Stimulated activated CD8-positive, alpha-beta memory T cell treated with anti-CD3 and anti-CD28 coated beads, Interleukin-7, amount 100 ng/mL, for 48 hours (primary cell): ENCODE measurements at places on chromosomes 3 and 15.
A peak's percentile ranks its signal among the peaks of the same experiment; 100 is the strongest.

- no peak for DNase-seq
Measured at GRCh38 chr15:95559875-95560394, 770.6 kb upstream of the NR2F2 start.

DNA sequence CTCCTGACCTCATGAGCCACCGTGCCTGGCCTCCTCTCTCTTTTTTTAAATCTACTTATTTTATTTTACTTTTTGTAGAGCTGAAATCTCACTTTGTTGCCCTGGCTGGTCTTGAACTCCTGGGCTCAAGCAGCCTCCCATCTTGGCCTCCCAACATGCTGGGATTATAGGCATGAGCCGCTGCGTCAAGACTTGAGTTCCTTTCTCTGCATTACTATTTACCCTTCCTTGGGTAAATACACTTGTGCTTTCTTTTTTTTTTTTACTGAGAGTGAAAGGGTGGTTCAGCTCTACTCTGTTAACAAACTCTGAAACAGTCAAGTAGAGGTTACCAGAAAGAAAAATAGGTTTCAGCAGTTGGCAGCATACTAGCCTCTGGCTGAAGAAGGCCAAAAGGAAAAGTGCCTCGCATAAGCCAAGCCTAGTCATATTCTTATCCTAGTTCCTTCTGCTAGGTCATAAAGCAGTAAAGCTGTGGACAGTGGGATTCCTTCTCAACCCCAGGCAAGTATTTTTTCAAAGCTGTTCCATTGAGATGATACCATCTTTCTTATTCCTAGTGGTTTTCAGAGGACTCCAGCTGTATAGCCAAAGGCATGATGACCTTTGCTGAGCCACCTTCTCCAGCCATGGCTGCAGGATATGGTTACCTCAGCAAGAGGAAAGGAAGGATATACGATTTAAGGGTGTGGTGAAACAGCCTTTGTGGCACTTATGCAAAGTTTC lies 135.1 kb downstream of the RBPMS2 start:
- no peak for DNase-seq

DNA sequence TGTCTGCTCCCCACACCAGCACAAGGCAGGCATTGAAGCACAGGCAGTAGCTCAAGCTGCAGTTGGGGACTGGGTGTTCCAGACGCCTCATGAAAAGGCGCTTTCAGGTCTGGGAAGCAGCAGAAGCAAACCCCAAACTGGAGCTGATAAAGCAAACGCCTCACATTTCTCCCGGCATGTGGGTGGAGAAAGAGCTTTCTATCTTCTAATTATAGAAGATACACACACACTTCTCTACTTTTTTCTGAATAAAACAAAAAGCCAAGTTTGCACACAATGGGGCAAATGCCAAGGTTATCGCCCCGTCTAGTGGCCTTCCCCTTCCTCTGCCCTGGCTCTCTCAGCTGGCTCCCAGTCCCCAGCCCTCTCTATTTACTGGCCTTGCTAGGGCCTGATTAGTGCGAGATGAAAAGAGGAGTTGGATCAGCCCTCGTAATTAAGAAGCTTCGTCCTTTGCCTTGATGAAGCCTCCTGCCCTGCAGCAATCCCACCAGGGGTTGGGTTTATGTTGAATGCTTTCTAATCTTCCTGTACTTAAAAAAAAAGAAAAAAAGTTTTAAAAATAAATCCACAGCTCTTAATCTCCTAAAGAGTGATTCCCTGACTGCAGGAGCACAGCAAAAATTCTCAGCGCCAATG lies 120.2 kb downstream of the MEGF11 start:
- no peak for DNase-seq

GRCh38 chr3:156741935-156742334 lies 67.5 kb downstream of the TIPARP start:
- no peak for DNase-seq

GRCh38 chr3:16494814-16495431 lies 18.6 kb downstream of the RFTN1 start:
- DNase-seq = no peak

- DNase-seq = no peak
Measured at GRCh38 chr3:71031181-71031580, 552.3 kb downstream of the FOXP1 start.

DNA sequence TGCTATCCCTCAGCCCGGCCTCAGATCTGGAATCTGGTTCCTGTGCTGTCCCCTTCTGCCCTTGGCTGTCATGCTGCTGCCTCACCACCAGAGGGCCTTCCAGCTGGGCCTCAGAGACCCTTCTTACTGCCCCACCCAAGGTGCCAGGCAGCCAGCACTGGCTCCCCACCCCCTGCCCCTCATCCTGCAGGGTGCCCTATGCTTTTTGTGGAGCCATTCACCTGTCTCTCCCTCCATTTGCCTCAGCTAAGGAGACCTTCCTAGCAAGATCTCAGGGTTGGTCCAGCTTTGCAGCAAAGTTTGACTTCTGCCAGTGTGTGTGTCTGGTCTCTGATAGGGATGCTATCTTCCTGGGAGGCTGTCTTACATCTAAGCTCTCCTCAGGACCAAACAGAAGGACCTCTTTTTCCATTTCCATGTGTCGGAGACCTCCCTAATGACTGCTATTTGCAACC lies 1.9 kb upstream of the VWA5B2 start:
- DNase-seq = peak; percentile 28

GRCh38 chr3:56962206-56962605 lies 98.3 kb upstream of the SPATA12 start:
- DNase-seq = no peak

- DNase-seq = no peak
Measured at GRCh38 chr3:84108442-84108971, 850.3 kb upstream of the CADM2 start.

GRCh38 chr15:73812806-73813465 lies 59.8 kb upstream of the INSYN1 start:
- no peak for DNase-seq

DNA sequence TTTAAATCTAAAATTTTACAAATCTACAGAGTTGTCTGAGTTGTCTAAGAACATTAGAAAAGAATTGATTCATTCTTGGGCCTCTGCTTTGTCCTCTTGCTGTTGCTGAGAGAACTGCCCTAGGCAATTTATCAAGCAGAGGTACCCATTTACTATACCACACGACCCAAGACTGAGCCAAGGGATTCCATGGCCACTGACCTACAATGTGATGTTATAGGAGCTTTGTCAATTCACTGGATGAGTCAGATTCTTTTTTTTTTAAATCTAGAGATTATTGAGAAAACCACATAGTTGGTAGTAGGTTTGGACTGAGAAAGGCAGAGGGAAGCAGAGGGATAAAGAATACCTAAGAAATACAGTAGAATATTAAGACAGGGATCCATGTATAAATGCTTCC lies 55.3 kb downstream of the TRAT1 start:
- no peak for DNase-seq

DNA sequence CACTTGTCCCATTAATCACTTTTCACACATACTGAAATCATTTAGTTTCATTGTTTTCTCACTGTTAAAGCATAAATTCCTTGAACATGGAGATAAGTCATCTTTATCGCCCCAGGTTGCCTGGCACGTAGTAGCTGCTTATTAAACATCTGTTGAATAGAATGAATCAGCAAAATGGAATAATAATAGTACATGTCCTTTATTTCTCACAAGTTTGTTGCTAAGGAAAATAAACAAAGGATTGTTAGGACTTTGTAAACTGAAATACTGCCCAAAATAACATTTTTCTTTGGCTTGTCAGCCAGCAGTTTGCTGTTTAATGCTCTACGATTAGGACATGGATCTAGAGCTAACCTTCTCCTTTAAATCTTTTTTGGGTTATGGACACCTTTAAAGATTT lies 17.9 kb downstream of the SLC35A5 start:
- DNase-seq = no peak

- no peak for DNase-seq
Measured at GRCh38 chr3:82114589-82114988, 353.1 kb upstream of the GBE1 start.

DNA sequence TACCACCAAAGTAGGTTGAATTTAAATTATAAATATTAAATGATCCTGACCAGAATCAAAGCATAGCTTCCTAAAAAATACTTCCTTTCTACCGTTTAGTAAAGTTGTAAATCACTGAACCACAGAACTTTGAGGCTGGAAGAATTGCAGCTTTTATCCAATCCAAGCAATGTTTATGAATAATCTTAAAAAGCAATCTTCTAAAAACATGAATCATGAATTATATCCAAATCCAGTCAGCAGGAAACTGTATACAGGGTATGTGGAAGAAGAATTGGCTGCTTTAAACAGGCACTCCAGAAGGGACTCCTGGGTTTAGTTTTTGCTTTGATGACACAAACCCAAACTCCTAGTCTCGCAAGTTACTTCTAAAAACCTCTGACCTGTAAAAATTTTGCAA lies 30.2 kb downstream of the HEG1 start:
- no peak for DNase-seq

GRCh38 chr15:31215490-31216214 lies 111.0 kb upstream of the KLF13 start:
- peak; percentile 76 for DNase-seq

- no peak for DNase-seq
Measured at GRCh38 chr15:77544162-77544561, 88.5 kb downstream of the LINGO1 start.

GRCh38 chr3:123157209-123157597 lies 44.5 kb upstream of the SEC22A start:
- DNase-seq = no peak

DNA sequence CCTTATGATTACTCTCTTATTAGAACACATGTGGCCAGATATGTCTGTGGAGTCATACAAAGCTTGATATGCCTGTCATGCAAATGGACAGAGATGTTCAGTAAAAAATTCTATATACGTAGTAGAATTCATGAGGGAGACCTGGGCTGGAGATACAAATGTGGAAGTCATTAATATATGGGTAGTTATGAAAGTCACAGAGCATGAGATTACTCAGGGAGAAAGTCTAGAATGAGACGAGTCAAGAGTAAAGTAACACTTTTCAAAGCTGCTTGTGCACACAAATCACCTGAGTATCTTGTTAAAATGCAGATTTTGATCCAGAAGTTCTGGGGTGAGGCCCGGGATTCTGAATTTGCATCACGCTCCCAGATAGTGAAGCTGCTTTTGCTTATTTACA lies 28.4 kb downstream of the OXSM start:
- DNase-seq = no peak

GRCh38 chr3:62103531-62103930 lies 269.8 kb downstream of the FEZF2 start:
- no peak for DNase-seq

GRCh38 chr15:100208921-100209603 lies 132.7 kb downstream of the ADAMTS17 start:
- no peak for DNase-seq

DNA sequence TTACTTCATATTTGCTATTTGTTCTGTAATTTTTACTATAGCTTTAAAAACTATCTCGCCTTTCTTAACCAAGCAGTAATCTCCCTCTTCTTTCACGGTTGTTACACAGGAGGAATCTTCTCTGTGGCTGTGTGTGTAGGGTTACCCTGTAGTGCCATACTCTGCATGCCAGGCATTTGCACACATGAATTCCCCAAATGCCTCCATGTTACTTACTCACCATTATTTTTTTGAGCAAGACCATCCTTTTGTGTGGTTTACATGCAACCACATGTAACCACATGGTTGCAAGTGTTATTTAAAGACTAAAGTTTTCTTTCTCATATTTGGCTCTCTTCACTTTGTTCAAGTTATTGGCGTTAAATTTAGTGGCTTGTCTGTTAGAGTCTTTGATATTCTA lies 45.5 kb downstream of the HPS3 start:
- DNase-seq = peak; percentile 5

DNA sequence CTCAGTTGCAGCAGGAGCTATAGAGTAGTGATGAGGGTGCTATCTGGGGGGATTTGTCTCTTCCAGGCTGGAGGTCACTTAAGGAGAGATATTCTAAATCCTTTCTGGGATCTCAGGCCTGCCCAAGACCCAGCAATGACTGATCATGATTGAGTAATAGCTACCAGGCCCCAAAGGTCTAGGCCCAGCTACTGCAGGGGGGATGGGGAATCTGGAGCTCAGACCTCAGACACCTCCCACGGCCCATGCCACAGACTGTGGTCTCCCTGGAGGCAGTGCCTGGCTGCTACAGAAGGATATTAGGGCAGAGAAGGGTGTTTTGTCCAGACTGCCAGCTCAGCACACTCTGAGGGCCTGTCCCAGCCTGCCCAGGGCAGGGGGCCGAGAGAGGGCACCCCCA lies 6.9 kb downstream of the SLC38A3 start:
- DNase-seq = peak; percentile 56

- DNase-seq = no peak
Measured at GRCh38 chr3:51819709-51820406, 40.8 kb upstream of the IQCF6 start.

- no peak for DNase-seq
Measured at GRCh38 chr3:79869461-79870312, 101.9 kb upstream of the ROBO1 start.

DNA sequence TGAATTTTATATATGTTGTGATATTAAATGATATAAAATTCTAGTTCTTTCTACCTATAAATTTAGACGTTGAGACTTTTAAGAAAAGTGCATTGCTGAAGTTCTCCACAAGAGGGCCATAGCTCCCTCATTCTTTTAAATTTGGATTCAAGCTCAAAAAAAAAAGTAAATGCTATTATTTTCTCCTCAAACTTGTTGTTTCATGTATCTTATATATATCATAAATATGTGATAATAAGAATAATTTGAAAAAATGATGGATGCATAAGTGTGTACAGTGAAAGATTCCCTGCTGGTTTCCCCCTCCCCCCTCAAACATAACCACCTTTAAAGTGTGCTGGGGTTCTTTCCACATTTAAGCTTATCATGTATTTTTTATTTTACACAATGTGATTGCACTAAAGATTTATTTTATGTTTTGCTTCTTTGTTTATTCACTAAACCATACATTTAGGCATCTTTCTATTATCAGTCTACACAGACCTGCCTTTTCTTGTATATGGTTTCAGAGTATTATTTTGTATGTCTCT lies 769.4 kb upstream of the GOLIM4 start:
- no peak for DNase-seq

GRCh38 chr3:71498543-71498942 lies 85.0 kb downstream of the FOXP1 start:
- no peak for DNase-seq

GRCh38 chr3:54882129-54882833 lies 45.6 kb downstream of the LRTM1 start:
- DNase-seq = no peak

DNA sequence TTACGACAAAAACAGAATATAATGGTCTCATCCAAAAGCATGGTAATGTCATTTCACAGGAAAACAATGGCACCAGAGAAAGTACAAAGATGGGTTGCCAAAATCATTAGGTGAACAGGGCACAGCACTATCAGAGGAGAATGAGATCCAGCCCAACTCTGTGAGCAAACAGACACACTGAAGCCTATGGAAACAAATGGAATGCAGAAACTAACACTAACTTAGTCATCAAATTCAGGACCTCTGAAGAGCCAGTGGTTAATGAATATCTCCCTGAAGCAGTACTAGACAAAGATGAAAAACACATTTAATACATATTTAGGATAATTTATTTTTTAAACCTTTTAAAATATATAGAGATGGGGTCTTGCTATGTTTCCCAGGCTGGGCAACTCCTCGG lies 14.6 kb upstream of the RPS17 start:
- no peak for DNase-seq

DNA sequence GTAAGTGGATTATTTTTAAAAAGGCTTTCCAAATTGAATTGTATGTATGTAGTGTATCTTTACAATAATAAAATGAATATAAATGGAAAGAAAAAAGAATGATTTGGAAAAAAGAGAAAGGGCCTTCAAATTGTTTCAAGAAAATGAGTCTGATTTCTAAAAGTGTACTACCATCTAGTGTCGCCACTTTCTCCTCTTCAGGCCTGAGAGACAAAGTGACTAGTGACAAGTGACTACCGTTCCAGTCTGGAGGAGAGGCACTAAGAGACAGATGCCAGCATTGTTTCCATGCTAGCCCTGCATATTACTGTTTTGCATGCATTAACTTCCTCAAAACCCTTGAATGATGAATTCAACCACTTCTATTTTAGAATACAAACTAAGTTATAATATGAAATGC lies 39.3 kb downstream of the P3H2 start:
- DNase-seq = no peak
